Left renal pelvis (tissue), 4 donors: ENCODE measurements at places on chromosomes 11 and 22. TPM values are rescaled to one million over a fixed set of nuclear protein-coding genes. Genes with fewer than 3 reads are reported as not detected.

DNA sequence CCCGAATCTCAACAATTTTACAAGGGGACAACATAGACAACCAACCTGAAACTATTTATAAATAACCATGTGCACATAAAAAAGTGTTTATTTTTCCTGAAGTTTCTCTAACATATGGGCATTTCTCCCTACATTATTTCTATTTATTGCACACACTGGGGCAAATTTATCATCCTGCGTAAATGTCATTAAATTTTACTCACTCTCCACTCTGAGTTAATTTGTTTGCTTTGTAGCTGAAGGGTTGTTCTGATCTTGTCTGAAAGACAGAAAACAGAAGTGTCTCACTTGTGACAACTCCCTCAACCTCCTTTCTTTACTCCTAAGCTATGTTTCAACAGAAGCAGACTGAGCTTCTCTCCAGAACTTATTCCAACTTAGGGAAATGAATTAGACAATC lies 194.2 kb downstream of the HIPK3 start:
- no peak for DNase-seq

- DNase-seq, result no peak
Observed at GRCh38 chr22:21937041-21937820, 15.4 kb downstream of the PPM1F start.

DNA sequence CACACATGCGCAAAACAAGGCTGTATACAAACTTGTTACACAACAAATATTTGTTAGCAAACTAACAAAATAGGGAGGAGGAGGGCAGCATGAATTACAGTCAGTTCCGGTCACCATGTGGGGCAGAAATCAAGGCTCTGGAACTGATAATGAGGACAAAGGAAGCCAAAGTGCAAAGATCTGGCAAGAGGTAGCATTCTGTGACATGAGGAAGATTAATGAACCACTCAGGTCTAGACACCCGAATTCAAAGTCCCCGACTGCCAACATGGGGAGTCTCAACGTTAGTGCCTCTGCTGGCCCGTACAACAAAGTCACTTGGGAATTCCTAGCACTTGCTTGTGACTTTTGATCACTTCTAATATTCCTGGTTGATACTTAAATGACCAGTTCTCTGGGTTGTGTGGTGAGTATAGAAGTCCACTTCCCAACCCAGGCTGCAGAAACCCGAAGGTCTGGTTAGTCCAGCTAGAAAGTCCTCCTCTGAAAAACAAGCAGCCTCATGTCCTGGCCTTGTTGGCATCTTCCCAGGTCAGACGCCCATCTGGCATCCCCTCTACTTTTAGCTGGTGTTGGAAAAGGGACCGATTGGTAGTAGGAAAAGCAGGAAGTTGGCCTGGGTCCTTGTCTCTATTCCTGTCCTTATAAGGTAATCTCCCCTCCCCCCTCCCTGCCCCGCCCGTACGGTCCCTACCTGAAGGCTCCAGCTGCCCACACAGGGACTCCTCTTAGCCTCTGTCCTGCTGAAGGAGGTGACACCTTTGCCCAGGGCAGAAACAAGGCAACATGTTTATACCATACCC lies 1.6 kb downstream of the SUN2 start:
- DNase-seq, result no peak

MFRP gene
- not detected for polyA plus RNA-seq

ZMAT5 gene
- polyA plus RNA-seq, result 20.6 TPM
